ENCODE measurements at places on chromosomes 11 and 22. TPM values are rescaled to one million over a fixed set of nuclear protein-coding genes. Genes with fewer than 3 reads are reported as not detected.

The FGF4 gene
- not detected for total RNA-seq

The CCDC89 gene
- not detected for total RNA-seq

The OR8G5 gene
- total RNA-seq: 1.7 TPM

The RAB3IL1 gene
- 46.2 TPM for total RNA-seq

The APOL5 gene
- not detected for total RNA-seq

The PTPN5 gene
- not detected for total RNA-seq

The DYNC2H1 gene
- 0.33 TPM for total RNA-seq

The GSTT2 gene
- total RNA-seq: not detected

The LDHAL6A gene
- not detected for total RNA-seq

The MS4A12 gene
- not detected for total RNA-seq

The SMDT1 gene
- 65.2 TPM for total RNA-seq

The ST3GAL4 gene
- total RNA-seq: 15.2 TPM

The VSIG2 gene
- total RNA-seq: not detected

The SOX6 gene
- 9.4 TPM for total RNA-seq

The GAB4 gene
- not detected for total RNA-seq

Data from K562 (cell line).